ENCODE measurements at places on chromosomes 5 and 9.

- DNase-seq = no peak
These were observed 147.6 kb downstream of the SV2C start for GRCh38 chr5:76230711-76231285.

- no peak for DNase-seq
These were observed 293.3 kb downstream of the CSNK1G3 start for GRCh38 chr5:123805300-123805699.

GRCh38 chr5:149260761-149261160 lies 10.9 kb upstream of the AFAP1L1 start:
- DNase-seq = no peak

DNA sequence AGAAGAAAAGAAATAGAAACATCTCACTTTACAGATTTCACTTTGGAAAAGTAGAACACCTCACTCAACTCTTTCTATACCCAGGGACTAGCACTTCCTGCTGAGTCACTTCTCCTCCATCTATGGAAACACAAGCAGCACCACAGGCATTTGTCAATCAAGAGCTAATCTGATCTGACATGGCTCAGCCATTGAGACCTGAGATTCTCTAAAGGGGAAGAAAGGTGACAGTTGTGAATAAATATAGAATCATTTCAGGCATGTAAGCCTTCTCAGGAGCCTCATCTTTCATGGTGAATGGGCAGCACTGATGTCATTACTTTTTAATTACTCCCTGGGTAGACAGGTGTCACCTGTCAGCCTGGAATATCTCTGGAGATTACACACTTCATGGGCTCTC lies 559.8 kb downstream of the HINT1 start:
- no peak for DNase-seq

- DNase-seq = no peak
These were observed 638.6 kb downstream of the SEMA5A start for GRCh38 chr5:8907168-8907868.

DNA sequence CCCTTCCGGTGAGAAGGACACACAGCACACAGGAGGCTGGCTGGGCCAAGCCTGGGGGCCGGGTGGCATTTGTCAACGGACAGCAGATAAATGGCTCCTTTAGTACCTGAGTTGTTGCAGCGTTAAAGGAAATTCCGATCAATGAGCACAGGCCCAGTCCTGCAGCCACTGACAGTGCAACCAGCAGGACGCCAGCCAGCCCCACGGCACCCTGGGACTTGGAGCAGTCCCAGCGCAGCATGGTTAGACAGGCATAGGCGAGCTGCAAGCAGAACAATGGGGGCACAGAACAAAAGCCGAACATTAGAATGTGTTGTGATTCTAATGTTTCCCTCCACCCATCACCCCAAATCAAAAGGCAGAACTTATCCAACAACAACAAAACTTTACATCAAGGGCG lies 39.3 kb downstream of the PTCH1 start:
- no peak for DNase-seq

- DNase-seq = no peak
These were observed 51.4 kb downstream of the SMARCA2 start for GRCh38 chr9:2066312-2067273.

- no peak for DNase-seq
These were observed 145.8 kb upstream of the TUT7 start for GRCh38 chr9:86500031-86500430.

GRCh38 chr5:95861864-95862561 lies 39.5 kb upstream of the GLRX start:
- no peak for DNase-seq

DNA sequence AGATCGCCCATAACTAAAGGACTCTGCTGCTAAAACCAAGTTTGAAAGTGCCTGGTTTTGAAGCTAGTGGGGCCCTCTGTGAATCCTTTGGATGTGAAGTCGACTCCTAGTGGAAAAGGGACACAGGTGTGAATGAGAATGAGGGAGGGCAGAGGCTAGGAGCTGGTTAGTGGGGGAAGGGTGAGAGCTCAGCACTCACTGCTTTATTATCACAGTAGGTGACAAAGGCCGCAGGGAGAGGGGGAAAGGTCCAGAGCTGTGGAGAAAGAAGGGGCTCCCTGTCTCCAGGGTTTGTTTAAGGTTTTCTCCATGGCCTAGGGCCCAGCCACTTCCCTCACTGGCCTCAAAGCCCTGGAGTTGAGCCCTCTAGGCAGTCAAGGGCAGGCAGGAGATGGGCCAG lies 3.5 kb downstream of the HDHD3 start:
- DNase-seq = no peak

DNA sequence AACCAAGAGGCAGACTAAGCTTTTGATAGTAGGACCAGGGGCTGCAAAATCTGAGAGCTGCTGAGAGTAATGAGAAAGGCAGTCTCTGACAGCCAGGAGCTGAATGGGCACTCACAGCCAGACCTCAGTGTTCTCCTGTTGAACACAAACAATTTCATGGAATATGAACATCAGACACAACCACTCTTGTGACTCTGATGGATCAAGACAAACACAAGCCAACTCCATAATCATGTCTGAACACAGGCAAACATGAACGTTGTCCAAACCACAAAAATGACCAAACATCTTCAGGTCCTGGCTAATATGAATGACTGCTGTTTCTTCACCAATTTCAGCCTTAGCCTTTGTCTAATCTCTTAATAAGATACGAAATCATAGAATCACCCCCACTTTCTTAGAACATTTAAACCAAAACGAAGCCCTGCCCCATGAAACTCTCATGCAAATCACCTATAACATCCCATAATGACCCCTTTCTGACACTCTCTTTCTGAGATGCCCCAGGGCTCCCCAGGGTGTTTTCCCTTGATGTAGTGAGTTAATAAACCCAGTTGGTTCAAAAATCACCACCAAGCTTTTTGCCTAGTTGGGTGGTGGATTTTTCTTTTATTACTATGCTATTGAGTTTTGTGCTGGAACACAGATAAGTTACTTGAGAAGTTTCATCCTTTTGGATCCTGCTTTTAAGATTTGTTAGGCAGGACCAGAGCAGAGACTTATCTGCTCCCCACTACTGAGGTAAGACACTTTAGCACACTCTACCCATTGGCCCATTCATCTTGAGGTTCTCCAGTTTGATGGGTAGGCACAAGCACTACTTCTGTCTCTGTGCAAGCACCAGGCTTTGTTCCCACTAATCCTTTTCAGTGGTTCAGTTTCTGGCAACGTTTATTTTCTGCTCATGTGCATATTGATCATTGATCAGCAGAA lies 5.9 kb upstream of the ERAP2 start:
- DNase-seq = no peak

DNA sequence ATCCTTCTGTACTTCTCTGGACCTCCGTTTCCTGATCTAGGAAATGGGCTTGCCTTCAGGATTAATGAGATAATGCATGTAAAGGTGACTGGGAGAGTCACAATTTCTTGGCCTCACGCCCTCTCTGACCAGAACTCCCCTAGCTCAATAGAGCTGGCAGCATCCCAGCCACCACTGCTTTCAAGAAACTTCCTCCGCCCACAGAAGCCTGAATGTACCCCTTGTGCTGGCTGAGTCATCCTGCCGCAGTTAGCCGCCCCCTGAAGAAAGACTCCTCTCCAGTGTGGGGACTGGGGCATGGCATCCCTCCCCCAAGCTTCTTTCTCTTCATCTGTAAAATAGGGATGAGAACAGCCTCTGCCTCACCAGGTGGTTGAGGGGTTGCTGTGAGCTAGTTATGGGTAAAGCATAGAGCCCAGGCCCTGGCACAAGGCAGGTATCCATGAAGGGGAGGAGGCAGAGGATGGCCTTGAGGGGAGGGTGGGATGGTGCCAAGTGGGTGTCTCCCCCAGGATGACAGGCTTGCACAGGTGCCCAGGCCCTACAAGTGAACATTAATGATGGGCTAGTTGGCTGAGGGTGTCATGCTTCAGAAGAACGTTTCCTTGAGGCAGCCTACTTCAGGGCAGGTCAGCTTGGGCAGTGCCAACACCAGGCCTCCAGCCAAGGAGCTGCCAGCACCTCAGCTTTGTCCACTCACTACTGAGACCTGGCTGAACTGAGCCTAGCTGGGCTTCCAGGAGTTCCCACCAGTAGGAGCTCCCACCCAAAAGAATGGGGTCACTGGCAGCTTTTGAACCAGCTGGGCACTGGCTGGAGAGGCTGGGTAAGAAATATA lies 3.4 kb downstream of the PDLIM4 start:
- DNase-seq = no peak

GRCh38 chr5:1545126-1545804 lies 21.5 kb upstream of the LPCAT1 start:
- DNase-seq = no peak

- DNase-seq = no peak
These were observed 112.0 kb upstream of the CTNND2 start for GRCh38 chr5:12016159-12016746.

GRCh38 chr9:123164285-123164684 lies 104.1 kb downstream of the STRBP start:
- no peak for DNase-seq

DNA sequence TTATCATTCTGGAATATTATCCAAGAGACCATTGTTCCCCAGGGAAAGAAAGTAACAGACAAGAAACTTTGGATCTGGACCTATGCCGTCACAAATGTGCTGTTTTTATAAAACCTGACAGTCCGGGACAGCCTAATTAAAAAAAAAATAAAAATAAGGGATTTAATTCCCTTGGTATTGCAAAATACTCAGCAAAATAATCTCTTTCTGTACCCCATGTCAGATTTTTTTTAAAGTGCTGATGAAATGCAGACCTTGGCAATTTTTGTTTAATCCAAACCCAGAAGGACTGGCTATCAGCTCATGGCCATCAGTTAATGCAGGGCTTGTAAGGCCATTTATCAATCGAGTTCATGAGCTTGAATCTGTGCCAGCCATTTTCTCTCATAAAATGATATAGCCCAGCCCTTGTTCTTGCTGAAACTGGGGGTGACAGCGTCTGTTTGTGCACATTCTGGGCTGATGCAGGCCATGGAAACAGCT lies 162.7 kb upstream of the S1PR3 start:
- DNase-seq = no peak

DNA sequence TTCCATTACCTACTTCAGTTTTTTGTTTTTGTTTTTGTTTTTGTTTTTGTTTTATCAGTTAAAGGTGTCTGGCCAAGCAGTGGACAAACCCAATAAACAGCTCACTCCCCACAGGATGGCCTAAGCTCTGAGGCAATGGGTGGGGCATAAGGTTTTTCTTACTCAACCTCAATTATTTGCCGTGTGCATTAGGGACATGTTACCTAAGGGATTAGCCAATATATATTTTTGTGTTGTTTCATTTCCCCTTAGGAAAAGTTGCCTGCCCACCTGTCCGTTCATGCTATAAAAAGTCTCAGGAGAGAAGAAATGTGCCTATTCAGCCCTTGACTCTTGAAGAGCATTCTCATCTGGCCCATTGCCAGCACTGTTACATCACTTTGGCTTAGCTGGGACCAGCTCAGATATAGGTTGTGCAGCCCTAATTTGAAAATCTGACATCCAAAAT lies 7.3 kb downstream of the SH3RF2 start:
- DNase-seq = no peak

DNA sequence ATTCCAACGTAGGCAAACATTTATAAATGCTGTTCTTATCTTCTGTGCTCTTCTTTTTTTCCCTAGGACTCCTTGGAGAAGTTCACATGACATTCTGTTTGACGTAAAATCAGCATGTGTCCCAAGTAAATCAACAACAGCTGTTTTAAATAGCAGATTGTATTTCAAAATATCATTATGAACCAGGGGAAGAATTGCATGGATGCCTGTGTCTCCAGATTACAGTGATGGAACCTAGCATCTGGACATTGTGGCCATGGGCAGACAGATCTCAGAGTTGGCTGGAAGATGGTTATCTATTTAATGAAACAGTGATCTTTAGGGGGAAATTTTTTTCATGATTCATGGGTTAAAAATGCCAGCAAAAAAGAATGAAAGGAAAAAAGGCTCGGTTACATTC lies 222.0 kb downstream of the MAN2A1 start:
- no peak for DNase-seq

DNA sequence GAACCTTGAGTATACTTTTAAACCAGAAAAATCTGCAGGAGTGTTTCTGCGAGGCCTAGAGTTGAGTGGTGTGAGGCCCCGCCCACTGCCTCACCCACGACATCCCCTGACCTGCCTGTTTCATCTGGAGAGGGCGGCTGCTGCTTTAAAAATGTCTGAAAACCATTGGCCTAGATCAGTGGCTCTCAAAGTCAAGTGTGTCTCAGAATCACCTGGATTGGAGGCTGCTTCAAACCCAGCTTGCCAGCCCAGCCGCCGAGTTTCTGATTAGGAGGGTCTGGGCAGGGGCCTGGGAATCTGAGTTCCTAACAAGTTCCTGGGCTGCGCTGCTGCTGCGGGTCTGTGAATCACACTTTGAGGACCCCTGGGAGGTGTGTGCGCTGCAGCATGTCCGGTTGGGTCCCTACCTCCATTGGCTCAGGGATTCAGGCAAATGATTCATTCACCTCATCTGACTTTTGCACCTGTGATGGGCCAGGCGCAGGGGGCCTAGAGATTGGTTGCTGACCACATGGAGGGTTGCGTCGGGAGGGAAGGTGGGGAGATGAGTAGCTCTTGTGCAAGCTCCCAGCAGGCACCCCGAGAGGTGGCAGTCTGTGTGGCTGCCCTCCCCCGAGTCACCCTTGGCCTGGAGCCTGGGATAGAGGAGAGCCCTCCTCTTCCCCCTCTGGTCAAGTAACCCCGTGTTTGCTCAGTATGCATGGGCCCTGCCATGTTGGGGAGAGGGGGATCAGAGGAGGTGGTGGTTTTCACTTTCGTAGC lies 27.6 kb upstream of the HMCN2 start:
- no peak for DNase-seq

- DNase-seq = no peak
These were observed 20.2 kb downstream of the DAB2IP start for GRCh38 chr9:121671612-121672155.

- DNase-seq = no peak
These were observed 53.6 kb downstream of the DAP start for GRCh38 chr5:10707198-10708142.

- no peak for DNase-seq
These were observed 423.8 kb downstream of the SPOCK1 start for GRCh38 chr5:137075163-137075970.

DNA sequence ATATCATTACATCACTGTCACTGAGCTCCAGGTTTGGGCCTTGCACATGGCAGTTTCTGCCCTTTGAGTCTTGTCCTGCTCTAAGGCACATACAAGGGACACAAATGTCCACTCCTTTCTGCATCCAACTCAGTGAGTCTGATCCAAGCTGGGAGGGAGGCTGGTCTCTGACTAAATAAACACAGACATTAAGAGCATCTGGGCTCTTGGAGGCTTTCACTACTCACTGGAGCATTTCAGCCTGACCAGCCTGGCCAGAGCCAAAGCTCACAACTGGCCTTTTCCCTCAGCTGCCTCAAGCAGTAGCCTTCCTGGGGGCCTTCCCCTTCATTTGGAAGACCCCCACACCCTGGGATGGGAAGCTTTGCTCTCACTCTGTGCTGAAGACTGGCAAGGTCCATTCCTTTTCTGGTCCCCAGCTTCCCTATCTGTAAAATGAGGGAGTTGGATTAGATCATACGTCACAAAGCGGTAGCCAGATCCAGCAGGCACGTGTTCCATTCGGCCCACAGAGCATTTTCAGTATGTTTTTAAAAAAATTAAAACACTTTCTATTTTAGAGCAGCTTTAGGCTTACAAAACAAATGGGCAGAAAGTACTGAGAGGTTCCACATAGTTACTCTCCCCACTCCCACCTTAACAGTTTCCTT lies 58.6 kb upstream of the XPA start:
- DNase-seq = no peak

Data from activated naive CD4-positive, alpha-beta T cell (primary cell).